ENCODE measurements at places on chromosomes 4 and X. TPM values are rescaled to one million over a fixed set of nuclear protein-coding genes. Genes with fewer than 3 reads are reported as not detected.

Gene PABPC1L2A
- not detected for total RNA-seq

Gene ENOPH1
- 64.7 TPM for total RNA-seq

Gene HEPH
- under 0.01 TPM for total RNA-seq

Gene ZNF718
- total RNA-seq: 6.2 TPM

Gene DTHD1
- not detected for total RNA-seq

Gene ATP1B4
- not detected for total RNA-seq

Gene IL2
- not detected for total RNA-seq

Gene OPRPN
- total RNA-seq: not detected

Gene FGB
- not detected for total RNA-seq

Gene NXF3
- not detected for total RNA-seq

Gene GUCY1B1
- total RNA-seq: 12.7 TPM

Gene LETM1
- 103 TPM for total RNA-seq

Gene NOP14
- 31.2 TPM for total RNA-seq

Measured in epithelial cell of umbilical artery (primary cell).